ENCODE measurements at places on chromosomes 3 and 15.

DNA sequence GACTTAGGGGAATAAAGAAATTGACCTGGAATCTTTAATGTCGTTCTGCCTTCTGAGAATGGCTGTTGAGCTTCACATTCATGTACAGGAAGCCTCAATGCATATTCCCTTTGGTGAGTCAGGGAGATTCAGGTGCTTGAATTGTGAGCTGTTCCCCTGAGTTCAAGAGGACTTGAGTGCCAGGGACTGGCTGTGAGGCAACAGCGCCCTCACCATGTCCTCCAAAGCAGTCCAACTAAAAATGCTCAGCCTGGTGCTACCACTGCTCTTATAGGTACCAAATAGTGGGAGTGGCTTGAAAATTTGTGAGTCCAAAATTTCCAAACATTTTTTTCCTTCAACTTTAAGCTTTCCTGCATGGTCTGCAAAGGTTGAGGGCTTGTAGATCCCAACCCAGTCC is 54.1 kb downstream of the LEO1 start:
- DNase-seq: peak; percentile 28

- no peak for DNase-seq
Observed at GRCh38 chr3:12944849-12945248, 103.5 kb upstream of the RPL32 start.

DNA sequence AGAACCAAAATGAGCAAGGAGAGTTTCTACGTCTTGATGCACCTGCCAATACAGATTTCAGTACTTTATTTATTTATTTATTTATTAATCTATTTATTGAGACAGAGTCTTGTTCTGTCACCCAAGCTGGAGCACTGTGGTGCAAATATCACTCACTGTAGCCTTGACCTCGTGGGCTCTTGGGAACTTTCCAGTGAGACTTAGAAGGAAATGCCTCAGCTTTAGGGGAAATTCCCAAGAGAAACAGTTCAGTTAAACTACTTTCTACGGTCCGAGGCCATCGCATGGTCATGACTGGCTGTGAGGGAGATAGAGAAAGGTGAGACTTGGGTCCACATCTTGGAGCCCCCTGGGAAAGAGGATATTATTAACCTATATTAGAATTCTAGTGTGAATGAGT is 47.0 kb upstream of the HERC1 start:
- peak; percentile 41 for DNase-seq

DNA sequence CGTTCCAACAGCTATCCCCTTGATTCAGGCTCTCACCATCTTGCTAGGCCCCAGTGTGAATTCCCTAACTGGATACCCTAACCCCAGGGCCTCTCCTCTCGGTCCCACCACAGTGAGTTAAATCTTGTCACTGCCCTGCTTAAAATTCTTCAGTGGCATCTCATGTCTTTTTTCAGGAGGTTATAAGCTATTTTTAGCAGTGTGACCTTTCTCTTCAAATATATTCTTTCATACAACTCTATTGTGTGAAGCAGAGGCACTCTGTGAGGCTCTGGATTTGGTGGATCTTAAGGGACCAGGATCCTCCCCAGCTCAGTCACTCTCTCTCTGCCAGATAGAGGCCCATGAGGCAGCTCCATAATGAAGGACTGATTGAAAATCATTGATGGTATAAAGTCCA is 760.4 kb downstream of the NTRK3 start:
- no peak for DNase-seq
